Immature natural killer cell (primary cell): ENCODE measurements at places on chromosomes 3 and 15. TPM values are rescaled to one million over a fixed set of nuclear protein-coding genes. Genes with fewer than 3 reads are reported as not detected.
A peak's percentile ranks its signal among the peaks of the same experiment; 100 is the strongest.

GRCh38 chr15:27061739-27062138 is 90.8 kb downstream of the GABRG3 start:
- H3K4me1 ChIP-seq, result no peaks in the 10 kb centered on the region
- H3K4me3 ChIP-seq, result no peak overlapping the region
- no peak overlapping the region for H3K27ac ChIP-seq
- H3K27me3 ChIP-seq, result peaks cover 5% of the 10 kb centered on the region

GRCh38 chr15:78004919-78005634 is 72.4 kb downstream of the TBC1D2B start:
- H3K36me3 ChIP-seq, result peaks cover 47% of the 10 kb centered on the region
- no peaks in the 10 kb centered on the region for H3K27me3 ChIP-seq
- no peak for DNase-seq
- H3K27ac ChIP-seq, result no peak overlapping the region
- no peak overlapping the region for H3K4me3 ChIP-seq

DNA sequence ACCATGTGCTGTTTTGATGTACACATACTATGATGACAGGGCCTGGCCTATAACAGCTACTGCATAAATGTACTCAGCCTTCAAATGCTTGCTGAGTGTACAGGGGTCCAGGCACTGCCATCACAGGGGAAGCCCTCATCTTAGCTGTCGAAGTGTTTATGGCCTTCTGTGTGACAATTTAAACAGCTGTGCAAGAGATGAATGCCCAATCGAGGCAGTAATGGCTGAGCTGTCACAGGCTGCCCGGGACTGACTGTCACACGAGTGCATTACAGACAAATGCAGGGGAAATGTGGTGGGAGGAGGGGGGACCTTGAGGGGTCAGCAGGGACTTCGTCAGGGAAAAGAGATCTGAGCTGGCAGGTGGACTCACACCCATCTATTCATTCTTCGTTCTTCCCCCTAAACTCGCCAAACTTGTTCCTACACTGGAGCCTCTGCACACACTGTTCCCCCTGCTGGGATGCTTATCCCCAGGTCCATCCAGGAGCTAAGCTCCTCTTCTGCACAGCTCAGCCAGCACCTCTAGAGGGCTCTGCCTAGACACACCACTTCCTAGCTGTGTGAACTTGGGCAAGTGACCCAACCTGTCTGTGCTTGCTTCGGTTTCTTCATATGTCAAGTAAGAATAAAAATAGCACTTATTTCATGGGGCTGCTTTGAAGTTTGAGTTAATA is 156.2 kb upstream of the IQSEC1 start:
- H3K4me1 ChIP-seq, result peaks cover 23% of the 10 kb centered on the region
- peaks cover 16% of the 10 kb centered on the region for H3K27me3 ChIP-seq
- no peaks in the 10 kb centered on the region for H3K36me3 ChIP-seq
- H3K4me3 ChIP-seq, result no peak overlapping the region
- no peak for DNase-seq

DNA sequence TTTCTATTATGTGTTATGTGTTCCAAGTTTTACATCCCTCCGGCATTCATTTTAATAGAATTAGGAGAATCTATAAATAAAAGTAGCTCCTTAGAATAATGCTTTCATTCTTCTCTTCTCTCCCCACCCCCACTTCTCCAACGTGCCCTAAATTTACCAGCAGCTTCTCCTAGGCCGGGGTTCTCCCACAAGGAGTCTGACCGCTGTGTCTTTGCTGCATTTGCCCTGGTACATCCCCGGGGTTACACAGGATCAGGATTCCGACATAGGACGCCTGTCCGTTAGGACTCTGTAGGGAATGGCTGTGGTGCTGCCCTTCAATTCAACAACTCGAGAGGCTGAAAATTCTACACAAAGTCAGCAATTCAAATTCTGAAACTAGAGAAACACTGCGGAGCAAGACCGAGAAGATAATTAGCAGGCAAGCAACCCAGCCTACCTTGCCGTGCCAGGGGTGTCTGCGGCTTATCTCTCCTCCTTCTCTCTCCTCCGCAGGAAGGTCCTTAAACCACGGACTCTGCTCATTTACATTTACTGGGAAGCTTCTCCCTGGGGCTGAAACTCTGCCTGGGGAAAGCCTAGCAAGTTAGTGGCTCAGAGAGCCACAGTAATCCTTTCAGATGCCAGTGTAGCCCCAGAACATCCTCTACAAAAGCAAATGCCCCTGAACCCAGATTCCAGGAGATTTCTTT is 18.8 kb downstream of the PCSK6 start:
- H3K4me1 ChIP-seq, result no peaks in the 10 kb centered on the region
- H3K36me3 ChIP-seq, result no peaks in the 10 kb centered on the region
- no peak overlapping the region for H3K27ac ChIP-seq

DNA sequence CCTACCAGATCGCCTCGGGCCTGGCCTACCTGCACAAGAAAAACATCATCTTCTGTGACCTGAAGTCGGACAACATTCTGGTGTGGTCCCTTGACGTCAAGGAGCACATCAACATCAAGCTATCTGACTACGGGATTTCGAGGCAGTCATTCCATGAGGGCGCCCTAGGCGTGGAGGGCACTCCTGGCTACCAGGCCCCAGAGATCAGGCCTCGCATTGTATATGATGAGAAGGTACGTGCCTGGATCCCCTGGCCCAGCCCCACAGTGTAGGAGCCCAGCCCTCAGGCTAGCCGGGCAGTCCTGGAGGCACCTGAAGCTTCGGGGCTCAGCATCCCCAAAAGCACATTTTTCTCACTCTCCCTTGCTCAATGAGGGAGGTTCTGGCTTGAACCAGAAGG is 135.8 kb downstream of the LRRK1 start:
- no peak overlapping the region for H3K4me3 ChIP-seq
- H3K4me1 ChIP-seq, result no peaks in the 10 kb centered on the region
- H3K36me3 ChIP-seq, result no peaks in the 10 kb centered on the region
- peaks cover 1% of the 10 kb centered on the region for H3K27me3 ChIP-seq
- H3K27ac ChIP-seq, result no peak overlapping the region

The OR5K2 gene
- polyA plus RNA-seq, result not detected

The MTFMT gene
- polyA plus RNA-seq, result 17.9 TPM

DNA sequence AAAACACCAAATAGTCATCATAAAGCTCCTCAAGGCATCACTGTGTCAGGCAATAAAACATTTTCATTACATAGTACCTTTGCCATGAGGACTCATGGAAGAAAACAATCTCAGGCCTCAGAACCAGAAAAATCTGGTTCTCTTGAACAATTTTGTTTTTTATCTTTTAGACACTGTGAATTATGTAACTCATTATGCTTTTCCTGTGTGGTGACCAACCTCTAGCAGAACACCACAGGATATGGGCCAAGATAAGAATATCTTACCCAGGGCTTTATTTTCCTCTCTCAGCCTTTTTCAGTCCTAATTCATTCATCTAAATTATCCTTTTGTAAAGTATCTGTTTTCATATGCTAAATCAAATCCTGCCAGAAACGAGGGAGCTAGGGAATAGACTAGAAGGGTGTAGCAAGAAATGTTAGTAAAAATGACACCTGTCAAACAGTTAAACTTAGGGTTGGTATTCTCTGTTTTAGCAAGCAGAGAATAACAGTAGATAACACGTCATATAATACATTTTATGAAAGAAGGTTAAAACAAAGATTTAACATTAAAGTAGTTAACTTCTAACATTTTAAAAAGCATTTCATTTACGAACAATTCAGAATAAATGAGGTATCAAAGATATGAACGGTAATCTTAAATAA is 111.1 kb downstream of the FBXL22 start:
- DNase-seq, result peak; percentile 51
- H3K36me3 ChIP-seq, result peaks cover 7% of the 10 kb centered on the region
- H3K27ac ChIP-seq, result peak overlapping the region; percentile 87
- no peaks in the 10 kb centered on the region for H3K27me3 ChIP-seq
- no peaks in the 10 kb centered on the region for H3K4me1 ChIP-seq

DNA sequence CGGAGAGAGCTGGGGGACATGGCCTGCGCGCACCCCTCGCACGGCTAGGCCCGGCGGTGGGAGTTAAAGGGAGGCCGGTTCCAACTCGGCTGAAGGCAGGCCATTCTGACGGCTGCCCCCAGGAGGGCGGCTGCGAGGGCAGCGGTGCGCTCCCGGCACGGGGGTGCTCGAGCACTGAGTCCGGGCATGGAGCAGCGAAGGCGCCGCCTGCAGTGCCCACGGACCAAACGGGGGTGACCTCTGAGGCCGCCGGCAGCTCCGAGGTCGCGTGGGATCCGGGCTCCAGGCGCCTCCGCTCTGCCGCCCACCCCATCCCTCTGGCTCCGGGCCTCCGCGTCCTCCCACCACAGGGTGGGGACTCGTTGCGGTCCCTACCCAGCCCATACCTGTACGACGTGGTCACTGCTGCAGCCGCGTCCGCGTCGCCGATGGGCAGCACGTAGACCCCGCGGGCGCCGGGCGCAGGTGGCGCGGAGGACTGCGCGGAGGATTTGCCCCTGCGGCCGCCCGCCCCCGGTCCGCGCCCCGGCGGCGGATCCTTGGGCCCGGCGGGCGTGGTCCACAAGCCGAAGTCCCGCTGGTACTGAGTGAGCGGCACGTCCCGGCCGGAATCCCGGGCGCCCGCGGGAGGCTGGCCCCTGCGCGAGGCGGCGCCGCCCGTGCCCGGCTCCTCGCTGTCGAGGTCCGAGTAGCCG is 469 bp downstream of the MAP6D1 start:
- DNase-seq, result peak; percentile 12
- no peaks in the 10 kb centered on the region for H3K36me3 ChIP-seq

The CGNL1 gene
- not detected for polyA plus RNA-seq

The STAG1 gene
- 14.6 TPM for polyA plus RNA-seq

- H3K27me3 ChIP-seq, result peaks cover 17% of the 10 kb centered on the region
- peak; percentile 7 for DNase-seq
Observed at GRCh38 chr3:47283591-47284364, 1.0 kb downstream of the KLHL18 start.

The A4GNT gene
- polyA plus RNA-seq, result not detected

DNA sequence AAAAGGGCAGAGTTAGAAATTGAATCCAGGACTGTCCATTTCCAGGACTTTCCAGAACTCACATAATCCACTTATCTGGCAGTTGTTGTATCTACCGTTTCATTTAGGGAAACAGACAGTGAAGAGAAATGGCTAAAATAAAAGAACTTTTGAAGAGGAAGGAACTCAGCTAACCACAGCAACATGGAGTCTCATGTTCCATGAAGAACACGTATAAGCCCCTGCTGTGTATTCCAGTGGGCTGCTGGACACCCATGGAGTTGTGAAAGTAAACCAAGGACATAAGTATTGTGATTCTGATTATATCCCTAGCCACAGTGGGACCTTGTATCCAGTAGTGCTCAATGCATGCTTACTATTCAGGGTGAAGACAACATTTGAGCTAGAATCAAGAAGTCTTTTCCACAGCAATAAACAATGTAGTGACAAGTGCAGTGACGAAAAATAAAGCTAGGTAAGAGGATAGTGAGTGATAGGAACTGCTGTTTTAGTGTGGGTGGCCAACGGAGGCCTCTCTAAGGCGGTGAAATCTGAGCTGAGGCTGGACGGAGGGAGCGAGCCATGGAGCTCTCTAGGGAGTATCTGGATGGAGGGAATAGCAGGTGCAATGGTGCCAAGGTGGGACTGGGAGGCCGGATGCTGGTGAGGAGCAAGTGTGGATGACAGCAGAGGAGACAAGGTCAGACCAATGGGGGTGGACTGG is 26.8 kb upstream of the TRH start:
- no peaks in the 10 kb centered on the region for H3K4me1 ChIP-seq
- H3K27ac ChIP-seq, result no peak overlapping the region
- no peaks in the 10 kb centered on the region for H3K27me3 ChIP-seq
- no peaks in the 10 kb centered on the region for H3K36me3 ChIP-seq
- DNase-seq, result no peak
- no peak overlapping the region for H3K4me3 ChIP-seq

DNA sequence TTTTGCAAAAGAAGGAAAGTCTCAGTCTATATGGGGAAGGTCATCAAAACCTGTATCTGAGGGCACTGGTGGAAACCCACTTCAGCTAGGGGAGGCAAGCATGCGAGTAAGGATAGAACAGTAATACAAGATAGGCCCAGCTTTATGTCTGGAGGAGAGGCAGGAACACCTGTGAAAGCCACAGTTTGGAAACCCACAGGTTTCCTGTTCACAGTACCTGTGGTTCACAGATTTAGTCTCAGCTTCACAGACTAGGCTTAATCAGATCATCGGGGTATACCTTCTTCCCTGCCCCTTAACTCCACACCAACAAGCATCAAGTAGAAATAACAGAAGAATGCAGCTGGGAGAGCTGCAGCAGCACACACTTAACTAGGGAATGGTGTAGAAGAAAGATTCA is 36.2 kb downstream of the C2CD4B start:
- H3K27ac ChIP-seq, result no peak overlapping the region
- no peaks in the 10 kb centered on the region for H3K36me3 ChIP-seq
- peaks cover 19% of the 10 kb centered on the region for H3K4me1 ChIP-seq
- peak; percentile 13 for DNase-seq
- H3K4me3 ChIP-seq, result no peak overlapping the region

DNA sequence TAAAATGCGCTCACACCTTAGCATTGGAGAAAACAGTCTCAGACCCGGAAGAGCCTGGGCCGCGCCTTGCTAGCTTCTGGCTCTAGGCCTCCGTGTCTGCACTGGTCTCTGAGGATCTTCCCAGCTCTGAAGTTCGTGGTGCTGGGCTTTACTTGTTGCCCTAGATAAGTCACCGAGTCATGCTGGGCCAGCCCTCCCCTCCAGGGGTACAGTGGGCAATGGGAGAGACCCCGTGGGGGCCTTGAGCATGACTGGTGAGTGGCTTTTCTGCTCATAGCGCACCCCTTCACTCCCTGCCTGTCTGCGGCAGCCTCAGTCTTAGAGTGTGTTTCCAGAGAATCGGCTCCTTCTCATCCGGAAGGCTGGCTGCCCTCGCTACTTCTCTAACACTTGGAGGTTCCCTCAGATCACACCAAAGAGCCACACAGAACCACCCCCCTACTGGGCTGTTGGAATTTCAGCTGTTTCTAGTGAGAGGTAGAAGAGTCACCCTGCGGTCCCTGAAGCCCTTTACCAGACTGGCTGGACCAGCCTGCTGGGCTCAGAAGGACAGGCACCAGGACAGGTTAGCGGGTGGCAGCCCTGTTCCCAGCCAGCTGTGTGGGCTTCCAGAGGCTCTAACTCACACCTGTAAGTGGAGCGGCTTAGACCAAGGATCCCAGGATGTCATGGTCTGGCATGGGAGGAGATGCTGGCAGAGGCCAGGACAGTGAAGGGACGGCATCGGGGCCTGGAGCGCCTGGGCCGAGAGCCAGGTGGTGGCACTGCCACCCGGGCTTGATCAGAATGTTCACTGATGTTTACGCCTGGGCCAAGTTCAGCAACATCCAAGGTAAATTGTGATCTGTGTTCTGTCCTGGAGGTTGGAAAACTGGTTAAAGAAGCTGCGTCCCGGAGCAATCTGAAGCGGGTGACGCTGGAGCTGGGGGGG is 17.9 kb downstream of the ALDH1A3 start:
- no peak overlapping the region for H3K4me3 ChIP-seq
- no peak overlapping the region for H3K27ac ChIP-seq
- H3K4me1 ChIP-seq, result no peaks in the 10 kb centered on the region
- H3K27me3 ChIP-seq, result peaks cover 7% of the 10 kb centered on the region
- H3K36me3 ChIP-seq, result no peaks in the 10 kb centered on the region

The GPR27 gene
- polyA plus RNA-seq, result not detected

The CLDN1 gene
- polyA plus RNA-seq, result not detected

- H3K4me1 ChIP-seq, result no peaks in the 10 kb centered on the region
- no peak overlapping the region for H3K4me3 ChIP-seq
- peaks cover 3% of the 10 kb centered on the region for H3K36me3 ChIP-seq
Observed at GRCh38 chr3:22594990-22595389, 608.1 kb upstream of the UBE2E2 start.
